CD4-positive, alpha-beta T cell (primary cell): ENCODE measurements at places on chromosomes 4 and X. TPM values are rescaled to one million over a fixed set of nuclear protein-coding genes. Genes with fewer than 3 reads are reported as not detected.

DNA sequence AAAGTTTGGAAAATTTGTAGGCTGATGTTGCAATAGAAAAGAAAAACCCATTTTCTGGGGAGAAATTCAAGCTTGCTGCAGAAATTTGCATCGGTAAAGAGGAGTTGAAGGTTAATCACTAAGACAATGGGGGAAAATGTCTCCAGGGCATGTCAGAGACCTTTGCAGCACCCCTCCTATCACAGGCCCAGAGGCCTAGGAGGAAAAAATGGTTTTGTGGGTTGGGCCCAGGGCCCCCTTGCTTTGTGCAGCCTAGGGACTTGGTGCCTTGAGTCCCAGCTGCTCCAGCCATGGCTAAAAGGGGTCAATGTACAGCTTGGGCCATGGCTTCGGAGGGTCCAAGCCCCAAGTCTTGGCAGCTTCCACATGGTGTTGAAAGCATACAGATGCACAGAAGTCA lies 17.8 kb downstream of the TMSB15A start:
- DNase-seq = no peak

- DNase-seq = no peak
These were observed 247.8 kb downstream of the GRID2 start for GRCh38 chr4:92551616-92552015.

- DNase-seq = no peak
These were observed 317.3 kb downstream of the FBXW7 start for GRCh38 chr4:152218576-152218975.

- DNase-seq = no peak
These were observed 12.8 kb downstream of the AFF1 start for GRCh38 chr4:86947501-86948120.

- peak; percentile 23 for DNase-seq
These were observed 88.4 kb downstream of the FRMPD3 start for GRCh38 chrX:107537815-107538214.

GRCh38 chrX:65589304-65589703 lies 54.7 kb upstream of the LAS1L start:
- DNase-seq = no peak

GRCh38 chr4:159240687-159241086 lies 137.8 kb downstream of the RAPGEF2 start:
- DNase-seq = no peak

NAA11 gene
- total RNA-seq = not detected

TMSB15C gene
- 4.1 TPM for total RNA-seq
